H7 (cell line): ENCODE measurements at places on chromosomes 3 and 15.

- DNase-seq: no peak
Observed at GRCh38 chr15:69553686-69554085, 101.1 kb downstream of the RPLP1 start.

- DNase-seq: peak; percentile 18
Observed at GRCh38 chr3:79361748-79362378, 405.9 kb downstream of the ROBO1 start.

- no peak for DNase-seq
Observed at GRCh38 chr3:38836561-38836960, 20.5 kb upstream of the SCN10A start.

DNA sequence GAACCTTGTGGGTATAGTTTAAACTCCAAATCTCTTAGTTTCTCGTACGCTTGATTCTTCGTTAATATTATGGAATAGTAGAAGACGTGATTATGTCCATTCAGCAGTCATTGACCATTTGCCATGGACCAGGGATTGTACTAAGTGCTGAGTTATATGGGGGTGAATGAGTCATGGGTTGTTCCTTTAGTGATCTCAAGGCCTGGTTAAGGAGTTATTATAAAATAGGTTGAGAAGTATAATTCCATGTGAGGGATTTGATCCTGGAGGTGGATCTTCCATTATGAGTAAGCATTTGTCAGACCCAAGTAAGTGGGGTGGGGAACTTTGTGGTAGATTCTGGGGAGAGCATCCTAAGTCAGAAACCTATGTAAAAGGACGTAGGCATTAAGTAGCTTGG lies 15.4 kb downstream of the NR2C2 start:
- DNase-seq: no peak

DNA sequence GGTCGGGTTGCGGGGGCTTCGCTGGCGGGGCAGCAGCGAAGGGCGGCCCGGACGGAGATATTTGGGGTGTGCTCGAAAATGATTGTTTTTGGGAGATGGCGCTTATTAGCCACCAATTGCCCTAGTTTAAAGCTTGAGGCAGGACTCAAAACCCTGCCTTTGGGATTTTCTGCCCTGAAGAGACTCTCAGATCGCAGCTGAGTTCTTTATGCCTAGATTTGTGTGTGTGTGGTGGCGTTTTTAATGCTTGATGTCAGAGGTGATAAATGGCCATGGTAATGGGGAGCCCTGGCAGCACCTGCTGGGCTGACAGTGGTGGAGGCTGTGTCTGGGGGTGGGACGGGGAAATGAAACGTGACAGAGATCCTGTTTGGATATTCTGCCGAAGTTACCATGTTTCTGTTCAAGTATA lies 604 bp downstream of the KCTD6 start:
- no peak for DNase-seq

DNA sequence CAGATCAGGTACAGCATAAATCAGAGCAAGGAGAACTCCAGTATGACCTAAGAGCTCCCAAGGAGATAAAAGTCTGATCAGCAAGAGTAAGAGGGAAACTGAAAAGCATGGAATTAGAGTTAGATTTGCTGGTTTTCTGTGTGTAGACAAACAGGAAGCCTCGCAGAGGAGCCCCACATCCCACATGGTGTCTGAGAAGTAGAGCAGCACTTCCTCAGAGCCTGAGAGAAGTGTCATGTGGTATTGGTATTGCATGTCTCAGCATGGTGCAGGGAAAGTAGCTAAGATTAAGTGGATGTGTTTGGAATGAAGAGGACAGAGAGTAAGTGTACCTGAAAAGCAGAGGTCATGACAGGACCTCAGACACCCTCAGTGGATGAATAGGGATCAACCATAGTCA lies 175.4 kb upstream of the GBE1 start:
- DNase-seq: no peak

DNA sequence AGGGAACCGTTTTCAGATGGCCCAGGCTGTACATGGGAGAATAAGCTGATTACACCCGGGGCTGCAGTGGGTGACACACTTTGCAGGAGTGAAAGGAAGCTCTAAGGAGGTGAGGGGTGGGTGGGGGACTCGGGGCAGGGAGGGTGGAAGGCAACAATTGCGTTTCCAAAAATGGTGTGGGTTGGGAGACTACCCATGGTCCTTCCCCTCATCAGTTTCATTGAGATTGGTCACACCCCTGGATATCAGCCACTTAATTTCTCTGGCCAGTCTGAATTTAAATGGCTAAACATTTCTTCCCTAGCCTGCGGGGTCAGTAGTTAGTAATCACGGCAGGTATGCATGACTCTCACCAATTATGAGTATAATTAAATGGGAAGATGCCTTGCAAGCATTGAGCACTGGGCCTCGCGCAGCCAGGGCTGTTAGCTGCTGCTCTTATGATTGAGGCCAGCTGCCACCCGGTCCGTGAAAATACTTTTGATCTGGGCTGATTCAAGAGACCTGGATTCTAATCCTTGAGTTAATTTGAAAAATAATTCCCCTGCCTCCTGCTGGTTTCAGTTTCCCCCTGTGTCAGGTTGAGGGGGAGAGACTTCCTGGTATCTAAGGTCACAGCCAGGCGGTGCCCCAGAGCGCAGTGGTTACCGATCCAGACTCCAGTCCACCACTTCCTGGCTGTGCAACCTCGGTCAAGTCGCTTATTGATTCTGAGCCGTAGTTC lies 23.3 kb downstream of the SLC6A6 start:
- DNase-seq: peak; percentile 64

DNA sequence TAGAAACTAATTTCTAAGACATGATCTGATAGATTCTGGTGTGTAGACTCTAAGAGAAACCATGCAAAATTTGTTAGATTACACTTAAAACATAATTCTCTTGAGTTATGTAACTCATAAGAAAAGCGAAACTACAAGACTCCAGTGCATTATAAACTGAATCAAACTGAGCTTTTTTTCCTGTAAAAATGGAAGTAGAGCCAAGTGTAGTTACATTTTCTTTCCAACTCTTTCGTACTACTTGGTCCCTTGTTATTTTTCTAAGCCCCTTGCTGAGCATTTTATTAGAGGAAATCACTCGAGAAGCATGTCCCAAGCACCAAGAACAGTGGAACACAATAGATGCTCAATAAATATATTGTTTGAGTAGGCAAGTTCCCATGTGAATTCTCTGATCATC lies 130.2 kb downstream of the GADL1 start:
- no peak for DNase-seq

DNA sequence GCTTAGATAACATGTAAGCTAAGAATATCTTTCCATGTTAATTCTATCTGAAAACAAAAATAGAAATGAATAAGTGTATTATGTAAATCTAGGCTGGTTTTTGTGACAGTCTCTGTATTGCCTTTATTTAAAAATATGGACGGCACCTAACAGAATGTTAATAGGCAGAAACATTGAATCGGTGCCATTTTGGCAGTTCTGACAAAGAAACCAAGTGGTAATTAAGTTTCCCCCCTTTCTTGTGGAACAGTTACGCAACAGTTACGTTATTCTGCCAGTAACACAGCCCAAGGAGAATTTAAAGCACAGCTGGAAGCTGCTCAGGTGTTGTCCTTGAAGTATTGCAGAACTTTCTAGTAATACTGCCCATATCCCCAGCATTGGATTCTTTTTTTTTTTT lies 21.5 kb downstream of the LARS2 start:
- DNase-seq: no peak
